NCI-H2081 (cell line): ENCODE measurements at places on chromosomes 2 and 18.

GRCh38 chr2:69720404-69720803 lies 21.5 kb upstream of the ANXA4 start:
- DNase-seq = no peak

DNA sequence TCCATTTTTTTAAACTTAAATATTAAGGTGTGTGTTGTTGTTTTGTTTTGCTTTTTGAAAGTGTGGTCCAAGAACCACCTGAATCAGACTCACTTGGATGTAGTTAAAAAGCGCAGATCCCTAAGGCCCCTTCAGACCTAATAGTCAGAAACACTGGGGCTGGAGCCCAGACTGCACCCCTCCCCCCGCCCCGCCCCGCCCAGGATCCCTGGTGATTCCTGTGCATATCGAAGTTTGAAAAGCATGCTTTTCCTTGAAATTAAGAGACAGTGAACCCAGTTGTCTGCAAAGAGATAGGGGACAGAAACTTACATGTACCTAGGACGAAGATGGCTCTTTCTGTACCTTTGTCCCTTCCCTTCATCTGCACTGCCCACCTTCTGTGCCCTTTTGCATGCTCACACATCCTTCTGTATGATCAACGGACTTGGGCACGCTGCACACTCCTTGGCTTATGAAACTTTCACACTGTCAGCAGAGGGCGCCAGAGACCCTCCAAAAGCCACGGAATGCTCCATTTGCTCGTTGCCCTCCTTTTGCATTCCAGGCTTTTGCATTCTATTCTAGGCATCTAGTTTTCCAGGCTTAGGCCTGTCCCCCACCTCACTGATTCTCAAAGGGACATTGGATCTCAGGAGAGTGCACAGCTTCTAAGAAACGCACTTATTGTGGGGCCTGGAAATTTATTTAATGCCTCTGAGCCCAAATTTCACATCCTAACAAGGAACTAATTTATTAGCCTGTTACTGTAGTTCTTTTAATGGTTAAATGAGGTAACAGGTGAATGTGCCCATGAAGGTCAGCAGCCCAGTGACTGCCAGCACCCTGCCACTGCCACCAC lies 32.8 kb upstream of the SLC14A1 start:
- DNase-seq = peak; percentile 56

DNA sequence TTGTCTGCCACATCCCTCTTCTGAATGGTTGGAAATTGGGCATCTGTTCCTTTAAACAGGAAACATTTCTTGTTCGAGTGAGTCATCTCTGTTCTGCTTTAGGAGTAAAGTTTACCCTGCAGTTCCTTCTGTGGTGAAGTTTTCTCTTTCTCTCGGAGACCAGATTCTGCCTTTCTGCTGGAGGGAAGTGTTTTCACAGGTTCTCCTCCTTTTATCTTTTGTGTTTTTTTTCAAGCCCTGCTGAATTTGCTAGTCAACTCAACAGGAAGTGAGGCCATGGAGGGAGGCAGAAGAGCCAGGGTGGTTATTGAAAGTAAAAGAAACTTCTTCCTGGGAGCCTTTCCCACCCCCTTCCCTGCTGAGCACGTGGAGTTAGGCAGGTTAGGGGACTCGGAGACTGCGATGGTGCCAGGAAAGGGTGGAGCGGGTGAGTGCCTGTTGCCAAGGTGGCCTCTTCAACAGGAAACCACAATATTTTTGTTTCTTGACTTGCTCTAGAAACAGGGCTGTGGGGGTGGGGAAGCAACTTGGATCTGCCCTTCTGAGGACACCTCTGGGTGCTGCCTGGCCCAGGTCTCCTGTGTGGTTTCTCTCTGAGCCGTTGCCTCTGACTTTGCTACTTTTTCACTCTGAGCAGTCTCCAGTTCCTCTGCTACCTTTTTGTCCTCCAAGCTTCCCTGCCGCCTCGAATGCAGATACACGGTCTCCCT lies 2.2 kb upstream of the CASP8 start:
- no peak for DNase-seq

GRCh38 chr2:129777762-129778583 lies 201.5 kb upstream of the RAB6C start:
- DNase-seq = no peak

- DNase-seq = no peak
Measured at GRCh38 chr2:230643576-230644291, 68.9 kb upstream of the CAB39 start.

GRCh38 chr18:43887491-43887890 lies 610.2 kb upstream of the SYT4 start:
- peak; percentile 11 for DNase-seq

- no peak for DNase-seq
Measured at GRCh38 chr2:237639052-237639835, 11.9 kb downstream of the LRRFIP1 start.

- DNase-seq = no peak
Measured at GRCh38 chr18:58901783-58902182, 37.1 kb downstream of the ZNF532 start.

- no peak for DNase-seq
Measured at GRCh38 chr2:238182362-238182761, 21.1 kb downstream of the ILKAP start.

- DNase-seq = no peak
Measured at GRCh38 chr18:42229211-42230210, 274.5 kb downstream of the PIK3C3 start.

GRCh38 chr18:30451981-30452380 lies 590.6 kb downstream of the DSC3 start:
- DNase-seq = no peak

GRCh38 chr2:211745295-211746097 lies 793.1 kb downstream of the ERBB4 start:
- peak; percentile 79 for DNase-seq

GRCh38 chr18:48059455-48060010 lies 129.1 kb upstream of the SMAD2 start:
- DNase-seq = no peak

DNA sequence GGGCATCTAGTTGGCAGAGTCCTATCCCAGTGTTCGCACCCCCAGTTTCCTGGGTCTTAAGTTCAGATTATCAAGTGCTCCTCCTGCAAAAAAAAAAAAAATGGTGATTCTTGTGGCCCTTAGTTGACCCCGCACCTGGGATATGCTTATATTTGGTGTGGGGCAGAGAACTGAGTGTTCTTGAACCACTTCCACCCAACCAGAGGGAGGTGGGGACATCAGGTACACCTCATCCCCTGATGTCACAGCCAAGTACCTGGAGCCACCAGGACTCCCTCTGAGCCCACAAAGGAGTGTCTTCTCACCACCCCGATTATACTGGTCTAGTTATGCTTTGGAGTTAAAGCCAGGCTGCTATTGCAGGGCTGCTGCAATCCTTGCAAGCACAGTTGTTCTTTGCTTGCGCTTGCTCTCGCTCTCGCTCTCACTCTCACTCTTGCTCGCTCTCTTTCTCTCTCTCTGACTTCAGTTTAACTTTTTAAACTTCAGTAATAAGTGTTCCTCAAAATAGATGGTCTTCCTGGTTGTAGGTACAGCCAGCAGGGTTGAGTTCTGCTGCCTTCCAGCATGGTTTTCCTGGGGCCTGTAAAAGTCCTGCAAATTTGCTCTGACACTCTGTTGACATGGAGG lies 265.7 kb downstream of the NEDD4L start:
- DNase-seq = no peak

- DNase-seq = no peak
Measured at GRCh38 chr2:99365661-99366060, 28.5 kb downstream of the EIF5B start.

- DNase-seq = no peak
Measured at GRCh38 chr2:120740765-120741524, 5.3 kb downstream of the GLI2 start.

GRCh38 chr18:68181956-68182355 lies 533.0 kb downstream of the TMX3 start:
- DNase-seq = no peak

- DNase-seq = no peak
Measured at GRCh38 chr18:60892855-60893254, 440.4 kb upstream of the CDH20 start.

DNA sequence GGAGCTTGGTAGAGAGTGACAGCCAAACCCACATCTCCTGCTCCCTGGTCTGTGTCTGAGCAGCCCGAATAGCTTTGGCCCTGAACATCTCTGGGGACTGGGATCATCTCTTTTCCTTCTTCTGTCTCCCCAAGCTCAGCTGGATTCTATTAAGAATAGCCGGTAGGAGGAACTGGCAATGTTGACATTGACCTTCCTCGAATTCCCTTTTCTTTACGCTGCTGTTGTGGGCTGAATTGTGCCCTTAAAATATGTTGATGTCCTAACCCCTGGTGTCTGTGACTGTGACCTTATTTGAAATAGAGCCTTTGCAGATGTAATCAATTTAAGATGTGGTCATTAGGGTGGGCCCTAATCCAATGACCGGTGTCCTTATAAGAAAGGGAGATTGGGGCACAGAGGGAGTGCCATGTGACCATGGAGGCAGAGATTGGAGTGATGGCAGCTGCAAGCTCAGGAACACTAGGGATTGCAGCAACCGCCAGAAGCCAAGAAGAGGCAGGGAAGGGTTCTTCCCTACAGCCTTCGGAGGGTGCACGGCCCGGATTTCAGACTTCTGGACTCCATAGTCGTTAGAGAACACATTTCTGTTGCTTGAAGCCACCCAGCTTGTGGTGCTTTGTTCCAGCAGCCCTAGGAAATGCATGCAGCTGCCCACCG lies 5.8 kb upstream of the SFTPB start:
- no peak for DNase-seq

DNA sequence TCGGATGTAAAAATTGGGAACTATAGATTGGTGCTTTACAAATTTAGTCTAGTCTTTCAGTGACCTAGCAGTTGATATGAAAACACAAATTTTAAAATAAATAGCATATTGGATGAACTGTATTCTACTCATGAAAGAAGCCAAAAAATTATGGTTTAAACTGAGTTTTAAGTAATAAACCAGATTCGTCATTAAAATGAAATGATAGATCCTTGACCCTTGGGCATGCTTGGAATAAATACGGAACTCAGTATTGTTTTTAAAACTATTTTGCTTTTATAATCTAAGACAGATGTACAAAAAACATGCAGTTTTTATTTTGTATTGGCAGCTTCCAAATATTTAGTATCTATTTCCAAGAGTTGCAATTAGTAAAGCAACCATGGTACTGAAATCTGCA lies 34.6 kb upstream of the TBR1 start:
- DNase-seq = no peak

DNA sequence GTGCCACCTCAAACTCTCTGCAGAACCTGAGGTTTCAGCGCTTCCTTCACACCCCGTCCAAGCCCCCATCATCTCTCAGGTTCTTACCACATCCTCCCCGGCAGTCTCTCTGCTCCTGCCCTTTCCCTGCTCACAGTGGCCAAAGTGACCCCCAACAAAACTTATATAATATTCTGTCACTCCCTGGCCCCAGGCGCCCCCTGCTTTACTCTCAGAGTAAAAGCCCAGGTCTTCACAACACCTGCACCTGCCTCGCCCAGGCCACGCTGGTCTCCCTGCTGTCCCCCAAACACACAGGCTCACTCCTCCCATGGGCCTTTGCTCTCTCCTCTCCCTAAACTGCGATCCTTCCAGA lies 6.4 kb downstream of the ITGB1BP1 start:
- DNase-seq = no peak
